ENCODE measurements at places on chromosomes 7 and 10.

- no peak for DNase-seq
Measured at GRCh38 chr10:129919358-129919757, 44.7 kb downstream of the EBF3 start.

GRCh38 chr10:86182595-86182994 is 184.0 kb downstream of the GRID1 start:
- no peak for DNase-seq

- no peak for DNase-seq
Measured at GRCh38 chr7:158765020-158765419, 60.4 kb upstream of the NCAPG2 start.

GRCh38 chr10:61000769-61001730 is 57.1 kb upstream of the RHOBTB1 start:
- no peak for DNase-seq

DNA sequence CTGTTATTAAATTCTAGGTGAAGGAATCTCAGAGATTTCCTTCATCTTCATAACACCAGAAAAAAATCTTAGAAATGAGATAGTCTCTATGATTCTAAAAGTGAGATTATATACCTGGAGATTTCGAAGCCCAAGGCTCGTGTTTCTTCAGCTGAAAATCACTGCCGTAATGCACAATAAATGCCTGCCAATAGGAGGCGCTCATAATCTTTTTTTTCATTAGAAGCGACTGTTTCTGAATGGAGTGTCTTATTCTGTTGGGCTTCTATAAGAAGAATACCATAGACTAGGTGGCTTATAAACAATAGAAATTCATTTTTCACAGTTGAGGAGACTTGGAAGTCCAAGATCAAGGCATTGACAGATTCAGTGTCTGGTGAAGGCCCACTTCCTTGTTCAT is 294.7 kb downstream of the PRKG1 start:
- DNase-seq: no peak
